ENCODE measurements at places on chromosomes 3 and 15. TPM values are rescaled to one million over a fixed set of nuclear protein-coding genes. Genes with fewer than 3 reads are reported as not detected.

DNA sequence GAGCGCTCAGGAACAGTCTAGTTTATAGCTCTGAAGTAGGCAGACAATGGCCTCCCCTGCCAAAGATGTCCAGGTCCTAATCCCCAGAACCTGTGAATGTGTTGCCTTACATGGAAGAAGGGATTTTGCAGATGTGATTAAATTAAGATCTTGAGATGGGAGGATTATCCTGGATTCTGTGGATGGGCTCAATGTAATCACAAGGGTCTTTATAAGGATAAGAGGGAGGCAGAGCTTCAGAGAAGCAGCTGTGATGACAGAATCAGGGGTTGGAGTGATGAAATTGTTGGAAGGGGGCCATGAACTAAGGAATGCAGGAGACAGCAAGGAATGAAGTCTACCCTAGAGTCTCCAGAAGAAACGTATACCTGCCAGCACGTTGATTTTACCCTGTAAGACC, 14.0 kb upstream of the GK5 start:
- DNase-seq = no peak

GRCh38 chr15:80709542-80709941, 14.4 kb downstream of the ABHD17C start:
- peak; percentile 84 for DNase-seq

The PLS1 gene
- total RNA-seq = 20.1 TPM

The RGMA gene
- total RNA-seq = 2.5 TPM

DNA sequence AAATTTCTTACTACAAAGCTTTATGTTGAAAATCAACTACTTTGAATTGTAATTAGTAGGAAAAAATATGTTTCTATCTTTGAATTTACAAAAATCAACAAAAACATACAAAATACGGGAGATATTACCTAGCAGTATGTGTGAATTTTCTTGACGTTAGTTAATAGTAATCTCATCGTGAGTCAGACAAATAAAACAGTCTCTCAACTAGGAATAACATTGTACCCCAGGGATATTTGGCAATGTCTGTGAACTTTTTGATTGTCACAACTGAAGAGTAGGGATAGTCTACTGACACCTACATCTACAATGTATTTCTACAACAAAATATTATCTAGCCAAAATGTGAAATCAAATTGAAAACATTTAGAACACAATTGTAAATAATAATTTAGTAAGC, 250.3 kb downstream of the POLQ start:
- DNase-seq = peak; percentile 83

- no peak for DNase-seq
These were observed at the start of gene NRROS for GRCh38 chr3:196639483-196640296. TSS of gene NRROS (plus strand) at chr3:196639694. CDS start at chr3:196654540, 14,846 bp downstream.

The DPPA2 gene
- not detected for total RNA-seq

DNA sequence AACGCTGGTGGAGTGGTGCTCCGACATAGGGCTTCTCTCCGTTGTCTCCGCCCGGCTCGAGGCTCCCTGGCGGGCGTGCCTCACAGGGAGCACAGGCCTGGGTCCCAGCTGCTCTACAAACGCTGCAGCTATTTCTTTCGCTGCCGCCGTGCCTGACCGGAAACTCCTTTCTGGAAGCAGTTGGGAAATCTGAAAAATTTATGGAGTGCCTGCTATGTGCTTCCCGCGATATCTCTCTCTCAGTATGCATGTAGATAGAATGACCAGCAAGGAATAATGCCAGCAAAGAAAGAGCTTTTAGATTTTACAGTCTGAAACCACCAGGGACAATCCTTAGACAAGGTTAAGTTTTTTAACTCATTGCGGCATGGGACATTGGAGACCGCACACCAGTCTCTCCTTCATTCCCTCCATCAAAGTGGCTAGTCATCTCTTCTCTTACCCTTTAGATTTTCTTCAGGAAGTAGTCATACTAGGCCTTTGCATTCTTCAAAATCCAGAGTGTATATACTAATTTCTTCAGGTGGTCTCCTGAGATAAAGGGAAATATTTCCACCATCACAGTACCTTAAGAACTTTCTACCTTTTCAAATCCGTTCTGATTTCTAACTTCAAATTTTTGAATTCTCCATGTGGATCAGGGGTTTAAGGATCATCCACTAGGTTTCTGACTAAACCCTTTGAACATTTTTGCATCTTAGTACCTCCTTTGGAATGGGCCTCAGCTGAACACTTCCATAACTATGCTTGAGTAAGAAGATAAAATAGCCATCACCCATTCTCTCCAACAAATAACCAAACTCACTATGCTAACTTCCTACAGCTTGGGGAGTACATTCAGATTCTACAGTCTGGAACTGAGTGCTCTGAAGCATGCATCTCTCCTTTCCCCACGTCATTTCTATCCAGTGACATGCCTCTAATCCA, 1.1 kb upstream of the NPHP3 start:
- DNase-seq = no peak

The MESP2 gene
- 1.3 TPM for total RNA-seq

GRCh38 chr3:38742550-38742949, 73.5 kb downstream of the SCN10A start:
- no peak for DNase-seq
